Skeletal muscle cell (primary cell): ENCODE measurements at places on chromosomes 2 and 18.

GRCh38 chr2:74548285-74548899 lies 5.3 kb downstream of the LOXL3 start:
- no peak for DNase-seq

- peak; percentile 47 for DNase-seq
These were observed 26.8 kb downstream of the SMAD7 start for GRCh38 chr18:48923746-48924629.

GRCh38 chr18:62245699-62246098 lies 58.6 kb downstream of the RELCH start:
- DNase-seq: no peak

DNA sequence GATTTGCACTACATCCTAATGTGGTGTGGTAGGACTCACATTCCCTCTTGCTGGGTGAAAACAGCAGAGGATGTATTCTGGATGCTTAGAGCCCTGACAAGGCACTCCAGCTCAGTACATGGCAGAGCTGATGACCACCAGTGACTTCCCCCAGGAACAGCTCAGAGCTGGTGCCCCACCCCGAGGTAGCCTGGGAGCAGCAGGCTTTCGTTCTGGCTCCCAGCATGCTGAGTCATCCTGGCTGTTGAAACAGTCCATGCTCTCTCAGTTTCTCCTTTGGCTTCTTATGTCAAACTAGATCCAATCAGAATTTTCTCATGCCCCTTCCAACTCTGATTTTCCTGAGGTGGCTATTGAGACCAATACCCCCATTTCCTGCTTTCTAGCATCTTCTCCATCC lies 438.2 kb downstream of the NBAS start:
- peak; percentile 7 for DNase-seq

DNA sequence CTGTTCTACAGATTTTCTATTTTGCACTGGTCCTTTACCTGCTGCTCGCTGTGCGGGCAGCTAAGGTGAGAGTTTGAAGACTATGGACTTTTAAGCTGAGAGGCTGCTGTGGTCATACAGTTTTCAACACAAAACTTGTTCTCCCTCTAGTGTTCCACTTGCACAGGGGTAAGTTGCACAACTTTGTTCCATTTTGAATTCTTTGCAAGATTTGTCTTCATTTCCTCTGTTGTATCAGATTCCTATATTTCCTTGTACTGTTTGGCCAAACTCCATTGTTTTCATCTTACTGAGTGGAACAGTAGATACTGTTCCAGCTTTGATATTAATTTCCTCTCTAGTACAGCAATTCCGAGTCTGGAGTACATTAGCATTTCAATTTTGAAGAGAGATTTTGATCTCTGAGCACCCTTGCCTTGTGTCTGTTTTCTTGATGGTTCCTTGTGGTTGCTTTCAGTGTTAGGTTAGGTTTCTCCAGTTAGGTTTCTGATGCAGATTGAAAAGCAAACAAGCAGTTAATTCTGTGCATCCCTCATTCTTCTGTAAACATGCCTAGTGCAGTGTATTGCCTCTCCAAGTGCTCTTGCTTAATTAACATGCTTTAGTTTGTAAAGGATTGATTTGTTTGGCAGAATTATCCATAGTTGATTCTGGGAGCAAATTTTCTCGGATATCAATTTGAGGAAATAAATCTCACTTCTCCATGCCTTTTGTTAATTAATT lies 188.8 kb downstream of the PTPRM start:
- DNase-seq: no peak

DNA sequence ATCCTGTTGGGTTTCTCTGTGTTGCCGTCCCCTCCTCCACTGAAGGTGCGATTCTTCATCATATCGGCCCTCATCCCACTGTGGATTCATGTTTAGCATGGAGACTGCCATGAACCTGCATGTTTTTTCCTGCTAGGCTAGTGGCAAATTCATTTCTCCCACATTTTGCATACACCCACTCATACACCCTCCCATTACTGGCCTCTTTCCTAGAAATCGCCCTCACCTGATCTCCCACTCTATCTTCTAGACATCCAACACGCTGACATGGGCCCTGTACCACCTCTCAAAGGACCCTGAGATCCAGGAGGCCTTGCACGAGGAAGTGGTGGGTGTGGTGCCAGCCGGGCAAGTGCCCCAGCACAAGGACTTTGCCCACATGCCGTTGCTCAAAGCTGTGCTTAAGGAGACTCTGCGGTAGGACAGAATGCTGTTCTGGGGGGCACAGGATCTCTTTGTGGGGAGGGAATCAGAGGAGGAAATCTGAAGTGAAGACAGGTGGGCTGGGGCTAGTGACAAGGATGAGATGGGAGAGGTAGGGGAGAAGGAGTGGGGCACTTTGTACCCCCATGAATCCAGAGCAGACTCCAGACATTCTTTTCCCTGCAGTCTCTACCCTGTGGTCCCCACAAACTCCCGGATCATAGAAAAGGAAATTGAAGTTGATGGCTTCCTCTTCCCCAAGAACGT lies 17.7 kb downstream of the PRKAG3 start:
- DNase-seq: no peak

- no peak for DNase-seq
These were observed 34.7 kb downstream of the NPPC start for GRCh38 chr2:231891514-231891905.

DNA sequence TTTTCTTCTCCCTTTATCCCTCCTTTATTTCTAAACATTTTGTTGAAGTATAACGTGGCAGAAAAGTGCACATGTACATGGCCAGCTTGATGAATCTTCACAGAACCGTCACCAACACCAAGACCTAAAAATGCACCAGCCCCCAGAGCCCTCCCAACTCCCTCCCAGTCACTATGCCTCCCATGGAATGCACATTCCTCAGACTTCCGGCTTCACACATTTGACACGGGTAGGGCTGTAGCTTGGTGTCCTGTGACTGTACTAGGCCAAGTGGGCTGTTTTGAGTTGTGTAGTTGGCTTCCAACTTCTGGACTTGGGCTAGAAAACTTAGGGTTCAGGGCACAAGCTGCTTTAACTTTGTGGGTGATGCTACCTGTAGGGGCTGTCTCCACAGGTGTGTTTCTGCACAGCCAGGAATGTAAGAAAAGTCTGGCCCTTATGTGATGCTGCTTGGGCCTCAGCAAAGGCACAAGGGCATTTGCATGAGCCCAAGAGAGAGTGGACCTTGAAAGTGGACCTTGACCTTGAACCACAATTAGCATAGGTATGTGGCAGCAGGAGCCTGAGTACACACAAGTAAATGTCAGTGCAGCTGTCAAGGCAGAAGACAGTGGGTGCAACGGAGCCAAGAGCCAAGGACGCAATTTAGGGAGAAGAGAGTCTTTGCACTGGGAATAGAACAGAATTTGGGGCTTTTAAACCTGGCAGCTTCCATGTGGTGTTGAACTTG lies 78.4 kb downstream of the SEPTIN10 start:
- DNase-seq: no peak

- no peak for DNase-seq
These were observed 284.6 kb downstream of the TXNL1 start for GRCh38 chr18:56353663-56354260.

GRCh38 chr2:63500398-63500797 lies 87.9 kb downstream of the WDPCP start:
- DNase-seq: no peak

- DNase-seq: no peak
These were observed 132.7 kb downstream of the ALPK2 start for GRCh38 chr18:58496231-58496630.

DNA sequence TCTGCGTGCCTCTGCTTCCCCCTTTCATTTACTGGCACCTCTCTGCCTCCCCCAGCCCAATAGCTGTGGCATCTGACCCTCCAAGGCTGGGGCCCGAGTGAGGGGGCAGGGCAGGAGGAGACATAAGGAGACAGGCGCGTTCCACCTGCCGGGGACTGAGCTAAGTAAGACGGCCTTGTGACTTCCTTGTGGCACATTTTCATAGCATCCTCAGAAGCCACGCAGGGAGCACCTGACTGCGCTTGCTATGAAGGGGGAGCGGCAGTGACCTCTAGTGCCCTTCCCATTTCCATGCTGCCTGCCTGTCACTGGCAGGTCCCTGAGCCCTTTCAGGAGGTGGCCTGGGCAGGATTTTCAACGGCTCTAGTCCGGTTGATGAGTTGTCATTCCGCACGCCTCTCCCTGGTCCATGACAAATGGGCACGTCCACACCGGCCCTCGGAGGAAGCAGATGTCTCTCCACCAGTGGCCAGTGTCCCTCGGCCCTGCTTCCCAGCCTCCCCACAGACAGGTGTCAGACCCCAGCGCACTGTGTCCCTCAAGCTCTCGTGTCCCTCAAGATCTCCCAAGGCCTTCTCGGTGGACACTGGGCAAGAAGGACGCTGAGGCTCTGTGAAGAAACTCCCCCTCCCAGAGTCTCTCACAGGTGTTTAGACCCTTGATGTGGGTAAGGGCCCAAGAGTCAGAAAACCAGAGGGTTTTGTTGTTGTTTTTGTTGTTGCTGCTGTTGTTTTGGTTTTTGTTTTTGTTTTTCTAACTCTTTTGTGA lies 42.7 kb downstream of the CYP26B1 start:
- DNase-seq: no peak

DNA sequence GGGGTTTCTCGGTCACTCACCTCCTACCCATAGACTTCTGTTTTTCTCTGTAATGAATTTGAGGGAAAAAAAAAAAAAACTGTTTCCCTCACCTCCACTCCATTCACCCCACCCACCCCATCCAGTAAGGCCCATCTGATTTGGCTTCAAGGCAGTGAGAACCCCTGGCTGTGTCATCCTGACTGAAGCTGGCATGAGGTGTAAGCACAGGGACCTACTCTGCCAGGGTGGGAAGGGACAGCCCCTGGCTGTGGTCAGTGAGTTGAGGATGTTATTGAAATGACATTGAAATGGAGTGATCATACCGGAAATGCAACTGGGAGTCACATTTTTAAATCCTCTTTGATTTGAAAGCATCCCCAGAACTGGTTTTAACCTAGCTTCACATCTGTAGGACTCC lies 19.1 kb upstream of the BCL2L11 start:
- DNase-seq: no peak

- no peak for DNase-seq
These were observed 35.8 kb downstream of the CIB4 start for GRCh38 chr2:26605195-26605998.

GRCh38 chr2:106649306-106649705 lies 162.1 kb downstream of the CD8B2 start:
- no peak for DNase-seq

GRCh38 chr2:160431441-160431840 lies 62.2 kb downstream of the RBMS1 start:
- DNase-seq: no peak

GRCh38 chr18:63271148-63271547 lies 48.4 kb downstream of the BCL2 start:
- DNase-seq: no peak

GRCh38 chr2:197152451-197153228 lies 157.9 kb downstream of the ANKRD44 start:
- DNase-seq: no peak

GRCh38 chr2:184564092-184564491 lies 34.2 kb upstream of the ZNF804A start:
- no peak for DNase-seq

DNA sequence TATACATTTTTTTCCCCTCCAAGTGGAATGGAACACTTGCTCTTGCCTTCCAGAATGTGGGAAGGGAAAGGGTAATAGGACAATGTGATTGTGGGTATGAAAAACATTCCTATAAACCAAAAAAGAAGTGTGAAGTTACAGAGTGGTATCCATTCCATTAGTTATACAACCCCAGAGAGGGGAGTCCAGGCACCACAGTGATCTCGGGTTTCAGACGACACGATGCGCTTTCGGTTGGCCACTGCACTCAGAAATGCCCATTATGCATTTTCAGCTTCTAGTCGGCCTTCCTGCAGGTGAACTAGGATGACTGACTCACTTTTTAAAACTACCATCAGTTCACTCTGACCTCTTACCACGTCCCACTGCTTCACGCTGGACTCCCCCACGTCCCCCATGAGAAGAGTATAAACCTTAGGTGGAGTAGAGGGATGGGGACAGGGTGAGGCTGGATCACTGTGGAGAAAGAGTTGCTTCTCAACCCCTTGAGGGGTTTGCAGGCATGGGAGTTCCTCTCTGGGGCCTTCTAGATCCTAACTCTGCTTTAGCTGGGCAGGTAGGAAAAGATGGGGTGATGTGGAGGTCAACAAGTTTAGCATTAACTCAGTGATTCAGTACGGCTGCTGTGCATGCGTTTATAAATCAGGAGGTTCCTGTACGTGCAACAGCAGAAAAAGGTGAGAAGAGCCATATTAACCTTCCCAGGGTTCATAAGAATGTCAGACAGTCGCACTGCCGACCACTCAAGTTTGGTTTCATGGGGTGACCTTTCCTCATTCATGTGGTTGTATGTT lies 50.5 kb downstream of the ZNF532 start:
- no peak for DNase-seq

- no peak for DNase-seq
These were observed 223.6 kb downstream of the LRRTM1 start for GRCh38 chr2:80080957-80081356.

DNA sequence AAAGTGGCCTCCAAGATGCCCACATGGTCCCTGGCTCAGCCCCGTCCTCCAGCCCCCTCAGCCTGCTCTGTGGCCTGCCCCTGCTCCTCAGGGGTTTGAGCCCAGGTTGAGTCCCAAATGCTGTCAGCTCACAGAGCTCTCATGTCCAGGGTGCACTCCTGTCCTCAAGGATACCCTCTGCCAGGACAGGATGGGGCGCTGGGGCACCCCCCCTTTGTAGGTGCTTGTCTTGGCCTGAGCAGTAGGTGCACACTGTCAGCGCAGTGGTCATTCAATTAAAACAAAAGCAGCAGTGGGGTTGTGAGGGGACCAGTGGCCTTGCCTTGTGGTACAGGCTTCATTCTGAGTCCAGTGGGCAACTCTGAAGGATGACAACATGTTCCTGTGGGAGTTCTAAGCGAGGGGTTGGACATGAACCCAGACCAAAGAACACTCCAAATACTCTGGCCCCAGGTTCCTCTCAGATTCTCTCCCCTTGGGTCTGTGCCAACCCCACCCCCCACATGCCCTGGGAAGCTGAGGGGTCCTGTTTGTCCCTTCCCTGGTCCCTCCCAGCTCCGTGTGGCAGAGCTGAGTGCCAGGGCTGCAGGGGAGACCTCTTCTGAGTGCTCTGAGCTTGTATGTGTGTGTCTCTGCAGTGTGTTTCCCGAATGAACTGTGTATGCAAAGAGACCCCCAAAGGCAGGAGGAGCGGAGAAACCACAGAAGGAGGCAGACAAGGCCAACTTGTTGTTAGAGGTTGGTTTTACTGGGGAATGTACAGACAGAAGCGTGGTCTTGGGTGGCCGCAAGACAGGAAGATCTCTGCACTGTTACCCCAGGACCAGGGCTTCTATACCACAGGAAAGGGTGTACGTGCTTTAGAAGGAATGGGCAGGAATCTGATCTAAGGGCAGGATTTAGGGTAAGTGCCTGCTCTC lies 155.6 kb upstream of the HS6ST1 start:
- DNase-seq: no peak
